ENCODE measurements at places on chromosomes 12 and 14.

DNA sequence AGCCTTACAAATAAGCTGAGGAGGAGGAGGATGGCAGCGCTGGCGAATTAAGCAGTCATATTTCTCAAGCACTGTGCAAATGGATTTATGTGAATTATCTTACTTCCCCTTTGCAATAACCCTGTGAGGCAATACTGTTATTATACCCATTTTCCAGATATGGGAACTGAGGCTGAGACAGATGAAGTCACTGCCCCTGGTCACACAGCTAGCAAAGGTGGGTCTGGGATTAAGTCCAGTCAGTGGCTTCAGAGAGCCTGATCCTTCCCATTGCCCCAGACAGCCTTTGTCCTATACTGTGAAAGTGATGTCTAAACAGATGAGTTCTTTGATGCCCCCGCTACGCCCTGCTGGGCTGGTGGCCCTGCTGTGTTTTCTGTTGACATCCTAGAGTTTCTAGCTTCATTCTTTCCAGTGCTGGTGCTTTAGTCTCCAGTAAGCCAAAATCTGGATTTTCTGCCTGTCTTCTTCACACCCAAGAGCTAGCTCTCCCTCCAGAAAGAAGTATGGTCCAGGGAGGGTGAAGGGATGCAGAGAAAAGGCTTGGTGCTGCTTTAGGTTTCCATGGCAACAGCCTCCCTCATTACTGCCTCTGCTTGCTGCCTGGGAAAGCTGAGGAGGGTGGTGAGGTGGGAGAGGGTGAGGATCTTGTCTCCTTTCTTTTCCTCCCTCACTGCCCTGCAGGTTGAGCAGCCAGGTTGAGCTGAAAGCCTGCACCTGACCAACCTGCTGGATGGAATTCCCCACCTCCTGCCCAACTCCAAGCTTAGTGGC, 30.7 kb downstream of the TMEM63C start:
- no peak for DNase-seq

DNA sequence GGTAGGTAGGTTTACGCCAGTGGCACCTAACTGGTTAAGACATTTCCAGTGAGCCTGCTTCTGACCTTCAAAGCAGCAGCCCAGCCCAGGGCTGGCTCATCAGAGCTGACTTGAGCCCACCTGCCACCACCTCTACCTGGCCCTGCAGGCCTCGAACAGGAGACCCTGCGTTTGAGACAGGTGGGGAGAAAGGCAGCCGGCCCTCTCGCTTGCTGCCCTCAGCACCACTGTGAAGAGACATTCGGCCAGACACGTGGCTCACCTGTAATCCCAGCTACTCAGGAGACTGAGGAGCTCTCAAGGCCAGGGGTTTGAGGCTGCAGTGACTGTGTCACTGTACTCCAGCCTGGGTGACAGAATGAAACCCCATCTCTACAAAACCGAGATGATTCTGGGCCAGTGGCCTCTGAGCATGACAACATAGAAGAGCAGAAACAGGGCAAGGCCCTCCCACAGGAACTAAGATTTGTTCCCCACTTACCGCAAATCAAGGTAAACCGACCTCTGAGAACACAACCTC, 74.2 kb downstream of the TESC start:
- DNase-seq, result no peak

- no peak for DNase-seq
These were observed 583.7 kb upstream of the LRFN5 start for GRCh38 chr14:41022932-41023331.

GRCh38 chr14:68775614-68776126, 17.2 kb downstream of the ZFP36L1 start:
- DNase-seq, result no peak

DNA sequence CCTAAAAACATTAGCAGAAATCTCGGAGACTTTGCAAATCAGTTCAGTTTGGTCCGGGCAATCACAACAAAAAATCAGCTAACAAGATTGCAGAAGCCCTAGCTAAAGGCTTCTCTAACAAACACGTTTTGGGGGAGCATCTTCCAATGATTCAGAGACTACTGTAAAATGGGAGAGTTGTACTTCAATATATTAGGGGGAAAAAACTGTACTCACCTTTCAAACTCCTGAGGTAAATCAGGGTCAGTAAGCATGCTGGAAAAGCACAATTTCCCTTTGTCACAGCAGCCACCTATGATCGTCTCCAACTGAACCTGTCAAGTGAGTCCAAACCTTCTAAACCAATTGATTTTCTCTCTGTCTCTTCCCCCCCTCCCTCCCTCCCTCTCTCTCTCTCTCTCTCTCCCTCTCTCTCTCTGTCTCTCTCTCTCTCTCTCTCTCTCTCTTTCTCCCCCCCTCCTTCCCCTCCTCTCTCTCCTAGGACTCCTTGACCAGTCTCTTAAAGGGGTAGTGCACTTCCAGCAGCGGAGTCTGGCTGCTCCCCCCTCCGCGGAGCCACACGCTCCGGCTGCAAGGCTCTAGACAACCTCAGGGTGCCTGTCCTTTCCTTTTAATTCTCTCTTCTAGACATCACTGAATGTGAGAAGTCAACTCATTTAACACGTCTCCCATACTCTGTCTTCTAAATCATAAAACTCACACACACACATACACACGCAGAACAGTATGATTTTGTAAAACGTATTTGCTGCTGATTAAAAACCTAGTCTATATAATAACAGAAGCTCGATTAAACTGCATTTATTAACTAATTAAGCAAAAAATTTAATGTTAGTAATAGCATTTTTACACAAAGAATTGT, at the start of gene SOX5:
TSS of gene SOX5 (minus strand) at position 323 of the 862 bp plus-strand sequence. CDS start at position 254, 69 bp downstream.
- no peak for DNase-seq

- no peak for DNase-seq
These were observed 325.6 kb downstream of the NUAK1 start for GRCh38 chr12:105813201-105813600.

DNA sequence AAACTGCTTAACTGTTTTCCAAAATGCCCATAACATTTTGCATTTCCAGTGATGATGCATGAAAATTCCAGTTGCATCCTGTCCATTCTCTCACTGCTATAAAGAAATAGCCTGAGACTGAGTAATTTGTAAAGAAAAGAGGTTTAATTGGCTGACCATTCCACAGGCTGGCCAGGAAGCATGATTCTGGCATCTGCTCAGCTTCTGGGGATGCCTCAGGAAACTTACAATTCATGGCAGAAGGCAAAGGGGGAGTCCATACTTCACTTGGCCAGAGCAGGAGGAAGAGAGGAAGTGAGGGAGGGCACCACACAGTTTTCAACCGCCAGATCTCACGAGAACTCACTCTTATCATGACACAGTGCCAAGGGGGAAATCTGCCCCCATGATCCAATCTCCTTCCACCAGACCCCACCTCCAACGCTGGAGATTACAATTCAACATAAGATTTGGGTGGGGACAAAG, 18.2 kb upstream of the CLEC2D start:
- DNase-seq, result peak; percentile 51

- no peak for DNase-seq
These were observed 75.8 kb upstream of the SOX5 start for GRCh38 chr12:24025153-24025798.

- no peak for DNase-seq
These were observed 150.2 kb downstream of the DYRK2 start for GRCh38 chr12:67798768-67799167.

DNA sequence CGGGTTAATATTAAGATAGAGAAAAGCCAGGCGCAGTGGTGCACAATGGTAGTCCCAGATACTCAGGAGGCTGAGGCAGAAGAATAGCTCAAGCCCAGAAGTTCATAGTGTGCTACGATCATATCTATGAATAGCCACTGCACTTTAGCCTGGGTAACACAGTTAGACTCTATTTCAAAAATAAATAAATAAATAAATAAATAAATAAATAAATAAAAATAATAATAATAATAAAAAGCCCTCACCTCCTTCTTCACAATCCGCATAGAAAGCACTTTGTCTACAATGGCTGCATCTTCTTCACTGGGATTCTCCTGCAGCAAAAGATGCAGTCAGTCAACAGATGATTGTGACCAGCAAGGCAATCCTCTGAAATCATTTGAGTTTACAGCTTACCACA, 31.5 kb upstream of the SUPT16H start:
- no peak for DNase-seq

GRCh38 chr12:6914947-6915788, 788 bp downstream of the ENO2 start:
- DNase-seq, result no peak

- no peak for DNase-seq
These were observed 104.9 kb upstream of the NOVA1 start for GRCh38 chr14:26702721-26703230.

Measured in stimulated activated CD8-positive, alpha-beta memory T cell treated with anti-CD3 and anti-CD28 coated beads, Interleukin-2, amount 100 ng/mL, for 48 hours (primary cell).